ENCODE measurements at places on chromosomes 3 and 15.

DNA sequence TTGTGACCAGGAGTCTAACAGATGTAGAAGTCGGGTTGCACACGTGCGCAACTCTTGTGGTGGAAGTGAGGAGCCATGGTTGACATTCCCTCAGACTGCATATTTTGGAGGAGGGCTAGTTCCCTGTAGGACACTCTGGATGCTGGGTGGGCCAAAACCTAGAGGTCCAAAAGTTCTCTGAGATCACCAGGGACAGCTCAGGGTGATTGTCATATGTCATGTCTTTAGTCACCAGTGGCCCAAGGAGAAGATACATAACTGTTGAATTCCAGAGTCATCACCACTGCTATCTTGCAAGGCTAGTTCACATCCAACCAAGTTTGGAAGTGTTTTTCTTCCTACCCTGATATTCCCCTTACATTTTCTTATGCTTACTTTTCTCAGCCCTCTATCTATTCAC, 95.2 kb upstream of the C3orf80 start:
- DNase-seq: no peak

DNA sequence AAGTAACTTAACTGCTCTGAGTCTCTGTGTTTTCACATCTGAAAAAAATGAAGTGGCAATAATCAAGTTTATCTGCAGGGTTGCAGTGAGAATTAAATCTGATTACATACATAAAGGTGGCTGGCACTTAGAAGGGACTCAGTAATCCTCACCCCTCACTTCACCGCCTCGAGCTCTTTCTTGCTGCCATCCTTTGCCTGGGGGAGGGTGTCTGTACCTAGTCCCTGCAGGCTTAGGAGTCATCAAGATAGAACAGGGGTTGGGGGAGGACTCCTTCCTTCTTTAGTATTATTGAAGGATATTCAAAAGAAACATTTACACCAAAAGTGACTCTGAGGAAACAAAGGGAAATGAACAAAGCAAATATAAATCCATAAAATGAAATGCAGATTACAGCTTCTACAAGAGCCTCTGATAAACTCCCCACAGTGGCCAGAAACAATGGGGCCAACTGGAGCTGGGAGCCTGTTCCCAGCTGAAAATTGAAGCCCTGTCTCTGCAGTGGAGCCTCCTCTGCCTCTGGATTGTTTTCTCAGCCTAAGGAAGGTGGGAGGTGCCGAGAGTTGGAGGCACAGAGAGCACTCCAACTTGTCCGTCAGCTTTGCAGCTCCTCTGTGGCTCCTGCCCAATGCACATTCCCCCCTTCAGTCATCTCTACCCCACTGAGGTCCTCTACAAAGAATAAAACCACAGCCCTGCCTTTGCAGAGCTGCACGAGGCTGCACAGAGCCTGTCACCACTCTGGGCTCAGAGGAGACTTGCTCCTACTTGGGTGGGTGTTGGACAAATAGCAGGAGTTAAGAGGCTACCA, 41.8 kb downstream of the CRYGS start:
- DNase-seq: no peak

- no peak for DNase-seq
Measured at GRCh38 chr3:108500728-108501127, 9.7 kb downstream of the MYH15 start.

DNA sequence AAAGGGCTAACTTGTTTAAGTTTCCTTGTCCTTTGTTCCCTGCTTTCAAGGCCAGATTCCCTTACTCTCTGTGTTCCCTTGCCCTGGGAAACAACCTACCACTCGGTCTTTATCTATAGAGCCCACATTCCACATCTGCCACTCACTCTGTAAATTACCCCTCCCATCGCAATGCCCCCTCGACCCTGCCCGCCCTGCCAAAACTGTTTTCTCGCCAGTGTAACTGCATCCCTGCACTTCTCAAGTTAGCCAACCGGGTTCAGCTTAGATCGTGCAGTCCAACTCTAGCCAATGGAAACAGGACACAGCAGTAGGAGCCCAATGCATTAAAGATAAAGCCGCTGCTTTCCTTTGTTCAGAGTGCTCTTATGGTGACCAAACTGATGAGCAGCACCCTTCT, 263.6 kb downstream of the TBL1XR1 start:
- no peak for DNase-seq

- no peak for DNase-seq
Measured at GRCh38 chr3:111813441-111813840, 45.6 kb upstream of the PHLDB2 start.

DNA sequence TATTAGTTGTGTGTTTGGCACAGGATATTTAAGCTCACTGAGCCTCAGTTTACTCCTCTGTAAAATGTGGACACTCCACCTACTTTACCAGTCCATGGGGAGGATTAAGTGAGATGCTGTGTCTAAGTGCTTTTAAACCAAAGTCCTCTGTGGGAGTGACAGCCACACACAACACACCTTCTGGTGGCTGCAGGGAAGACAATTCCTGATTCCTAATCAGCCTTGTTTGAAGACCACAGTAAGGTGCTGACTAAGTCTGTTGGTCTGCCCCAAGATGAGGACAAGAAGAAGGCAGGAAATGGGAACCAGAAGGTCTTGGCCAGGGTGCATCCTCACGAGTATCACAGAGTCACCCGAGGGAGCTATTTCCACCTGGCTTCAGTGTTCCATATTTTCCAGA, 52.3 kb downstream of the EPHB1 start:
- DNase-seq: no peak

GRCh38 chr3:27656790-27657189, 65.3 kb downstream of the EOMES start:
- DNase-seq: no peak

DNA sequence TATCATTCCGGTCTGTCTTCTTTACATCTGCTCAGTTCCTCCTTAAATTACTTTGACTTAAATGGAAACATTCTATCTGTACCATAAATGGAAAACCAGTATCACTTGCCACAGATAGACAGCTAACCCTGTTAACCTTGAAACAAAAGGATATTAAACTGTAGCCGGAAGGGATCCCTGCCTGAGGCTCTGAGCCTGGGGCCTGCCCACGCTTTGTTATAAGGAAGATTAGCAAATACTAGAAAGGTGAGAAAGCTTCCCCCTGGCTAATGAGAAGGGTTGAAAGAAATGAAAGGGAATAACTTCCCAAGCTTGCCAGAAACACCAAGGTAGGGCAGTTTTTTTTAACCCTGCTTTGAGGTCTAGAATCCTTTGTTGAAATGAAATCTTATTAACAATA, 927.6 kb downstream of the FHIT start:
- DNase-seq: no peak

DNA sequence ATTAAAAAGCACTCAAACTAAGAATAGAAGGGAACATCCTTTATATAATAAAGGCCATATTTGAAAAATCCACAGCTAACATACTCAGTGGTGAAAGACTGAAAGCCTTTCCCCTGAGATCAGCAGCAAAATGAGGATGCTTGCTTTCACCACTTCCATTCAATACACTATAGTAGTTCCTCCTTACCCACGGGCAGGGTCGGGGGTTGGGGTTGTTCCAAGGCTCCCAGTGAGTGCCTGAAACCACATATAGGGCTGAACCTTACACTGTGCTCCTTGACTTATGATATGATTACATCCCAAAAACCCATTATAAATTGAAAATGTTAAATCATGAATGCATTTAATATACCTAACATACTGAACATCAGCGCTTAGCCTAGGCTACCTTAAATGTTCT, 37.7 kb downstream of the ALDH1L1 start:
- DNase-seq: peak; percentile 5

DNA sequence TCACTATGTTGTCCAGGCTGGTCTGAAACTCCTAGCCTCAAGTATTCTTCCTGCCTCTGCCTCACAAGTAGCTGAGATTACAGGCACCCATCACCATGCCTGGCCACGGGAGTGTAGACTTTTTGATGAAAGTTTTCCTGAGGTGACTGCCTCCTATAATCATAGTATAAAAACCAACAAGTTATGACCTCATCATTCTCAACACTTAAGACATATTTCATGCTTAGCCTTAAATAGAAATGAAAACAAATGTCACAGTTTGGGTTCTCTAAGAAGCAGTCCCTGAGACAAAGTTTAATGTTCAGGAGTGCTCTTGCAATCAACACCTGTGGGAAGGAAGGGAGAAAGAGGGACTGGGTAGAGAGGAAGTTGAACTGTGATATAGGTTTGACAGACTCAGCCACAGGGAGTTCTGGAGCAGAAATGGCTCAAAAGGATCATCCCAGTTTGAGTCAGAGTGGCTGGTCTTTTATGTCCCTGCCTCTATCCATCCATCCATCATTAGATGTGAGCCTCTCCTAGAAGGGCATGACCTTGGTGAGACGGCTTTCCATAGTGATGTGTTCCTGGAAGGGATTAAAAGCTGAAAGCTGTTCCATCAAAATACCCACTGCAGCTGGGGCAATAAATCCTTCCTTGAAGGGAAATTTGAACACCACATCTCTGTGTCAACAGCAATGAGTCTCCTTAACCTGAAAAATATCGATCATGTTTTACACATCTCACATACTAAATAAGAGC, 16.2 kb upstream of the ABHD5 start:
- DNase-seq: no peak

DNA sequence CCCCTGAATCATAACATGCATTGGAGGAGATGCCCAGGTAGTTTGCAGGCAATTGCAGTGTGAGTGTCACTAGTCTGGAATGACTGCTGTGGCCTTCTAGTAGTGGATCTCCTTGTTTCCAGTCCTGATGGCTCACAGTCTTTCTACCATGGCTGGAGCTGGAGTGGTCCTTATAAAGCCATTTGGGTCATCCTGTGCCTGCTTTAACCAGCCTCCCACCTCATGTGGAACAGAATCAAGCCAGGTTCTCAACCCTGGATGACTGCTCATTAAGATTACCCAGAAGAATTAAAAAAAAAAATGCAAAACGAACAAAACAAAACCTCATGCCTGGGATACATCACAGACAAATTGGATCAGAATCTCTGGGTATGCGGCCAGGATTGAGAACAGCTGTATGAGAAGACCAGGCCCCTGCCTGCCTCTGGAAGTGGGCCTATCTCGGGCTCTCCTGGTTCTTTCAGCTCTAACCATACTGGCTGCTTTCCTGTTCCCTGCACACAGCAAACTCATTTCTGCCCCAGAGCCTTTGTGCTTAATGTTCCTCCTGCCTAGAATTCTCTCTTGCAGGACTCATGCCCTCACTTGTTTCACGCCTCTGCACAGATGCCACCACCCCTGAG, 96.4 kb downstream of the ITPR1 start:
- DNase-seq: no peak

DNA sequence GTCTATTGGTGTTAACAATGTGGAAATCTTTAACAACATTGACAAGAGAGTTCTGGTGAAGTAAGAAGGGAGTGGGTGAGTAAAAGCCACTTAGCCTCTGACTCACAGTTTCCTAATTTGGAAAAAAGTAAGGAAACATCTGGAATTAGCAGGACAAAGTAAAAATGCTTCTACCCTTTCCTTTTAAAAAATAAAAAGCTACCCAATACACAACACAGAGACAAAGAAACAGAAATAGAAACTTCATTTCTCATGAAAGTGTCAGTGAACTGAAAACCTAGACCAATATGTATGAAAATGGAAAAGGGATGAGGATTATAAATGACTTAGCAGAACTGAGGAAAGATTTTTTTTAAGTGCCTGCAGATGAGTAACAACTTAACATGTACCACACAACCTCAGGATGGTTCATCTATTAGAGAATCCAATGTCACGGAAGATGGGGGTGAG, 65.4 kb downstream of the SSR3 start:
- DNase-seq: no peak

DNA sequence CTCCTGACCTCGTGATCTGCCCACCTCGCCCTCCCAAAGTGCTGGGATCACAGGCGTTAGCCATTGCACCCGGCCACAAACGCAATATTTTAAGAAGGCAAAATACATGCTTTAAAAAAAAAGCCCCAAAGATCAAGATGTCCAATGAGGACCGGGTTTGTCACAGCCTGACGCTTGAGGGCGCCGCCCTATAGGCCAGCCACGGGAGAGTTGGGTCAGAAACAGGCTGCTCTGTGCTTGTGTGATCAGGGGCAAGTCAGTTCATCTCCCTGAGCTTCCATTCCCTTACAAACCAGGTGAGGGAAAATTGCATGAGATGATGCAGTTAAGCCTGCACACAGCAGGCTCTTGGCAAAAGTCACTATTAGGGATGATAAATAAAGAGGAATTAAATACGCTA, 23.9 kb downstream of the FAM174B start:
- DNase-seq: peak; percentile 1

GRCh38 chr3:10294030-10294586, 1.4 kb upstream of the GHRL start:
- no peak for DNase-seq

DNA sequence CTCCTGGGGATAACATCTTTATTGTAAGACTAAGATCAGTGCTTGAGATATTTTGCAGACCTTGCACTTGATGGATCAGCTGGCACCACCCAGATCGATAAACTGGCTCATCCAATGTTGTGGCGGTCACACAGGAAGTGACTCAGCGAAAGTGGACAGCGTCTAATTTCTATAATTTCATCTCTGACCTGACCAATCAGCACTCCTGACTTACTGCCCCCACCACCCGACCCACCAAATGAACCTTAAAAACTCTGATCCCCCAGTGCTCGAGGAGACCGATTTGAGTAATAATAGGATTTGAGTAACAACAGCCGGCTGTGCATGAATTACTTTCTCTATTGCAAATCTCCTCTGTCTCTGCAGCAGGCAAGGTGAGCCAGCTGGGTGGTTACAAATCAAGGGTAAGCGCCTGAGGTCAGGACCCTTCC, 62.7 kb upstream of the RNU6-1 start:
- DNase-seq: no peak

DNA sequence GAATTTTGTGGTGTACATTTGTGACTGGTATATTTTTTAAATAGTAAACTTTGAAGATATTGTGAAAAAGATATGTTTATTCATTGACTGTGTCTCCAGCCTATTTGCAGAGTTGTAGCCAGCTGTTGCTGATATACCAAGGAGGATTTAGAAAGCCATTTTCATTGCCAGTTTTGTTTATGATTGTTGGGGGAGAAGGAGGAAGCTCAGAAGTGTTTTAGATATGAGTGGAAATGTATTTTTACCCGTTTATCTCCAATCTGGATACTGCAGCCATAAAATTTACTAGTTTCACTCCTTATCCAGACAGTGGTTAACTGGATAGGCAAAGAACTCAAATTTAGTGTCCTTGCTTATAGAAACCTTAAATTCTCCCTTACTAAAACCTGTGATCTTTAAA, 18.8 kb downstream of the ATP11B start:
- DNase-seq: no peak

- DNase-seq: no peak
Measured at GRCh38 chr3:141307351-141308059, 60.8 kb upstream of the ZBTB38 start.

- DNase-seq: no peak
Measured at GRCh38 chr15:50873935-50874361, 34.5 kb upstream of the AP4E1 start.

- DNase-seq: peak; percentile 27
Measured at GRCh38 chr15:76336254-76337058, at the start of gene ISL2. Gene ISL2, plus strand, starts transcription at chr15:76336773. Its CDS starts 111 bp downstream, at chr15:76336884.

- no peak for DNase-seq
Measured at GRCh38 chr3:10556312-10556711, 50.9 kb upstream of the ATP2B2 start.

GRCh38 chr3:130459944-130460343, 57.0 kb upstream of the COL6A6 start:
- no peak for DNase-seq
